Type B pancreatic cell (in vitro differentiated cells): ENCODE measurements at places on chromosomes 12 and 14. TPM values are rescaled to one million over a fixed set of nuclear protein-coding genes. Genes with fewer than 3 reads are reported as not detected.

DNA sequence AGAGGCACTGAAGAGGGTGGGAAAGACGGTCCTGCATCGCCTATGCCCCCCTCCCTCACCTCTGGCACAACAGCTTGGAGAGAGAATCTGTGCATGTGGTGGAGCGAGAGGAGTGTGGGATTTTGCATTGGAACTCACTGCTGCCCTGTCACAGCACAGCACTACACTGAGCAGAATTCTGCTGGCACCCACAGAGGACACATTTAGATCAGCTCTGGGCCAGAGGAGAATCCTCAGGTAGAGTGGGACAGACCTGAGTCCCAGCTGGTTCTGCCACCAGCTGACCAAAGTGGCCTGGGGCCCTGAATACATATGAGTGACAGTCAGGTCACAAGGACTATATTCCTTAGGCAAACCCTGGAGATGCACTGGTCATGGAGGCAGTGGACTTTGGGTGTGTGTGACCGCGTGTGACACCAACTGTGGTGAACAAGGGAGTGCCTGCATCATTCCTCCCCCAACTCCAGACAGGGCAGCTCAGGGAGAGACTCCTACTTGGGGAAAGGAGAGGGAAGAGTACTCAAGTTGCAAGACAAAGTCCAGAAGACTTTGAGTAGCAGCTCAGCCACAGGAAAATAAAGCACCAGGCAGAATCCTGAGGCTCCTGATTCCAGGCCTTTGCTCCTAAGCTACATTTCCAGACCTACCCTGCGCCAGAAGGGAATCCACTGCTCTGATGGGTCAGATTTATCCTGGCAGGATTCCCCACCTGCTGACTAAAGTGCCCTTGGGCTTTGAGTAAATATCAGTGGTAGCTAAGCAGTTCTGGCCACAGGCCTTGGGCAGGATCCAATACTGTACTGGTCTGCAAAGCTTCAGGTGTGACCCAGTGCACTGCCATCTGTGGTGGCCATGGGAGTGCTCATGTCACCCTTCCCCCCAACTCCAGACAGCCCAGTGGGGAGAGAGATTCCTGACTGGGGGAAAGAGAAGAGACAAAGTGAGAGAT is 10.6 kb upstream of the ACOT1 start:
- H3K27me3 ChIP-seq = no peaks in the 10 kb centered on the region
- H3K4me1 ChIP-seq = no peaks in the 10 kb centered on the region
- no peak for DNase-seq
- H3K4me3 ChIP-seq = no peak overlapping the region
- no peak overlapping the region for H3K27ac ChIP-seq
- H3K36me3 ChIP-seq = no peaks in the 10 kb centered on the region

DNA sequence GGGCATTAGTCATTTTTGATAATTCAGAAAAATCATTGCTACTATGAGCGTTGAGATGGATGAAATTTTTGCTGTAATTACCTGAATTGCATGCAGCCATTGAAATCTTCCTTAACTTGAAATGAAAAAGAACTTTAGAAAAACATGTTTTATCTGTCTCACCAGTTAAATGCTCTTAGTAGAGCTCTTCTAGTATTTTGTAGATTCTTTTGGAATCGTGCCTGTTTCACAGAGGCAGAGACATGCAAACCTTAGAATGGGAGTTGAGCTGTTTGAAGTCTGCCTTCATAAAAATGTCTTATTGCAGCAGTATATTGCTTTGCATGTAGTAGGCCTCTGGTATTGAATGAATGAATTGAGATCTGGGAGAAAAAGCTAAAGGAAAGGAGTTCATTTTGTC is 4.2 kb downstream of the PEX5 start:
- no peak for DNase-seq
- H3K27ac ChIP-seq = no peak overlapping the region
- H3K36me3 ChIP-seq = peaks cover 47% of the 10 kb centered on the region
- H3K4me1 ChIP-seq = peaks cover 2% of the 10 kb centered on the region
- H3K27me3 ChIP-seq = no peaks in the 10 kb centered on the region

- no peaks in the 10 kb centered on the region for H3K36me3 ChIP-seq
- no peak overlapping the region for H3K4me3 ChIP-seq
- H3K27me3 ChIP-seq = no peaks in the 10 kb centered on the region
- H3K4me1 ChIP-seq = peaks cover 29% of the 10 kb centered on the region
- no peak for DNase-seq
Observed at GRCh38 chr14:93068711-93069110, 47.0 kb downstream of the ITPK1 start.

DNA sequence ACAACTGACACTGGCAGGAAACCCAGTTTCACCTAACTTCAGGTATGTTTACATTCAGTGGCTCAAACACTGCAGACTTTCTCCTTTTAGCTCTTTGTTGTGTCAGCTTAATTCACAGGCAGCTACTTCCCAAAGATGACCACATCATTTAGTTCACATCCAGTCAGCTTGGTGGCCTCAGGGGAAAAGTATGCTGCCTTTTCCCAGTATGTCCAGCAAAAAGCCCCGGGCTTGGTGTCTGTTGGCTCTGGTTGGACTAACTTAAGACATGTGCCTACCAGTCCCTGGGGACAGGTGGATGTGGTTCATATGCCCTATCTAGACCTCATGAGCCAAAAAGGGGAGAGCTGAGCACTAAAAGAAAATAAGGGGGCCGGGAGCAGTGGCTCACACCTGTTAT is 56.4 kb downstream of the GOLGA5 start:
- DNase-seq = no peak
- peaks cover 6% of the 10 kb centered on the region for H3K27me3 ChIP-seq
- H3K36me3 ChIP-seq = no peaks in the 10 kb centered on the region
- H3K27ac ChIP-seq = no peak overlapping the region
- no peak overlapping the region for H3K4me3 ChIP-seq

DNA sequence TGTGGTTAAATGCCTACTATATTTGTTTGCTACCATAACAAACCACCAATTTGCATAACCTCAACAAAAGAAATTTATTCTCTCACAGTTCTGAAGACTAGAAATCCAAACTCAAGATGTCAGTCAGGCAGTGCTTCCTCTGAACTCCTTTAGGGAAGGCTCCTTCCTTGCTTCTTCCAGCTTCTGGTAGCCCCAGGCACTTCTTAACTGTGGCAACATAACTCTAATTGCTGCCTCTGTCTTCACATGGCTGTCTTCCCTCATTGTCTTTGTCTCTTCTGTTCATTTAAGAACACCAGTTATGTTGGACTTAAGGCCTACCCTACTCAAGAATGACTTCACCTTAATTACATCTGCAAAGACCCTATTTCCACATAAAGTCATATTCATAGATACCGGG is 206.9 kb downstream of the SYT1 start:
- no peak overlapping the region for H3K4me3 ChIP-seq
- H3K27me3 ChIP-seq = no peaks in the 10 kb centered on the region
- no peak for DNase-seq
- H3K36me3 ChIP-seq = no peaks in the 10 kb centered on the region

GRCh38 chr12:104588047-104588920 is 131.5 kb downstream of the CHST11 start:
- H3K27me3 ChIP-seq = no peaks in the 10 kb centered on the region
- no peak for DNase-seq
- H3K4me3 ChIP-seq = peak overlapping the region; percentile 27
- H3K36me3 ChIP-seq = peaks cover 4% of the 10 kb centered on the region
- H3K27ac ChIP-seq = peak overlapping the region; percentile 79

- H3K4me1 ChIP-seq = peaks cover 20% of the 10 kb centered on the region
- no peak overlapping the region for H3K27ac ChIP-seq
- no peak overlapping the region for H3K4me3 ChIP-seq
- no peak for DNase-seq
- H3K36me3 ChIP-seq = peaks cover 8% of the 10 kb centered on the region
Observed at GRCh38 chr14:65472189-65472588, 59.7 kb downstream of the FUT8 start.

- H3K27me3 ChIP-seq = no peaks in the 10 kb centered on the region
- no peak for DNase-seq
- no peak overlapping the region for H3K27ac ChIP-seq
- H3K4me1 ChIP-seq = peaks cover 38% of the 10 kb centered on the region
- no peak overlapping the region for H3K4me3 ChIP-seq
Observed at GRCh38 chr12:93091886-93092648, 163.0 kb upstream of the EEA1 start.

- H3K27ac ChIP-seq = no peak overlapping the region
- no peaks in the 10 kb centered on the region for H3K36me3 ChIP-seq
- DNase-seq = peak; percentile 6
- H3K27me3 ChIP-seq = peaks cover 19% of the 10 kb centered on the region
- H3K4me1 ChIP-seq = no peaks in the 10 kb centered on the region
- H3K4me3 ChIP-seq = no peak overlapping the region
Observed at GRCh38 chr14:76282581-76282980, 93.4 kb upstream of the ESRRB start.

- no peak for DNase-seq
- no peaks in the 10 kb centered on the region for H3K36me3 ChIP-seq
- no peak overlapping the region for H3K4me3 ChIP-seq
- no peaks in the 10 kb centered on the region for H3K4me1 ChIP-seq
- peaks cover 35% of the 10 kb centered on the region for H3K27me3 ChIP-seq
Observed at GRCh38 chr12:108199106-108199505, 70.0 kb downstream of the WSCD2 start.

DNA sequence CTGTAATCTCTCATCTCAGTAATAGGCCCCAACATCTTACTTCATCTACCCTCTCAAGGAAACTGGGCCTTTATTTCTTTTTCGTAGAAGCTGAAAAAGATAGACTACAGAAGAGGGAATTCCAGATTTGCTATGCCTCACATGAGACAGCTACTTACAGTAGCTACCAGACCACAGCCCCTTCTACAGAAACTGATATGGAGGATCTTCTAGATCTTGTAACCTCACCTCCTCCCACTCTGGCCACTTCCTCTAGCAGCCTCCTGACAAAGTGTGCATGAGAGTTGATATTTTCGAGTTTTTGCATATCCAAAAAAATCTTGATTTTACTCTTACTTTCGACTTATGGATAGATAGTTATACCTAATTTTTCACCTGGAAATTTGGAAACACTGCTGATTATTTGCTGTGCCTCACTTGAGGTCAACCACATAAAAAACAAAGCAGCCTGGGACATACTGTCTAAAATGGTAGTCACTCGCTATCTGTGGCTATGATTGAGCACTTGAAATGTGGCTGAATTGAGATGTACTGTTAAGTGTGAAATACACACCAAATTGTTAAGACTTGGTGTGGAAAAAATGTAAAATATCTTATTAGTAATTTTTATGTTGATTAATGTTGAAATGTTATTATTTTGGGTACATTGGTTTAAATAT is 86.3 kb upstream of the NID2 start:
- H3K27me3 ChIP-seq = peaks cover under 1% of the 10 kb centered on the region
- no peak overlapping the region for H3K27ac ChIP-seq
- H3K4me1 ChIP-seq = peaks cover 7% of the 10 kb centered on the region
- no peaks in the 10 kb centered on the region for H3K36me3 ChIP-seq
- DNase-seq = no peak

- peak overlapping the region; percentile 48 for H3K27ac ChIP-seq
- no peaks in the 10 kb centered on the region for H3K27me3 ChIP-seq
Observed at GRCh38 chr12:109840305-109841074, 7.3 kb upstream of the TRPV4 start.

- H3K4me1 ChIP-seq = peaks cover 28% of the 10 kb centered on the region
- no peak overlapping the region for H3K4me3 ChIP-seq
- H3K36me3 ChIP-seq = no peaks in the 10 kb centered on the region
- no peak overlapping the region for H3K27ac ChIP-seq
- DNase-seq = no peak
Observed at GRCh38 chr12:106145539-106146447, 7.0 kb upstream of the NUAK1 start.

GRCh38 chr14:26621807-26622560 is 24.2 kb upstream of the NOVA1 start:
- no peaks in the 10 kb centered on the region for H3K27me3 ChIP-seq
- no peaks in the 10 kb centered on the region for H3K36me3 ChIP-seq
- no peak overlapping the region for H3K27ac ChIP-seq
- H3K4me1 ChIP-seq = no peaks in the 10 kb centered on the region
- H3K4me3 ChIP-seq = no peak overlapping the region

DNA sequence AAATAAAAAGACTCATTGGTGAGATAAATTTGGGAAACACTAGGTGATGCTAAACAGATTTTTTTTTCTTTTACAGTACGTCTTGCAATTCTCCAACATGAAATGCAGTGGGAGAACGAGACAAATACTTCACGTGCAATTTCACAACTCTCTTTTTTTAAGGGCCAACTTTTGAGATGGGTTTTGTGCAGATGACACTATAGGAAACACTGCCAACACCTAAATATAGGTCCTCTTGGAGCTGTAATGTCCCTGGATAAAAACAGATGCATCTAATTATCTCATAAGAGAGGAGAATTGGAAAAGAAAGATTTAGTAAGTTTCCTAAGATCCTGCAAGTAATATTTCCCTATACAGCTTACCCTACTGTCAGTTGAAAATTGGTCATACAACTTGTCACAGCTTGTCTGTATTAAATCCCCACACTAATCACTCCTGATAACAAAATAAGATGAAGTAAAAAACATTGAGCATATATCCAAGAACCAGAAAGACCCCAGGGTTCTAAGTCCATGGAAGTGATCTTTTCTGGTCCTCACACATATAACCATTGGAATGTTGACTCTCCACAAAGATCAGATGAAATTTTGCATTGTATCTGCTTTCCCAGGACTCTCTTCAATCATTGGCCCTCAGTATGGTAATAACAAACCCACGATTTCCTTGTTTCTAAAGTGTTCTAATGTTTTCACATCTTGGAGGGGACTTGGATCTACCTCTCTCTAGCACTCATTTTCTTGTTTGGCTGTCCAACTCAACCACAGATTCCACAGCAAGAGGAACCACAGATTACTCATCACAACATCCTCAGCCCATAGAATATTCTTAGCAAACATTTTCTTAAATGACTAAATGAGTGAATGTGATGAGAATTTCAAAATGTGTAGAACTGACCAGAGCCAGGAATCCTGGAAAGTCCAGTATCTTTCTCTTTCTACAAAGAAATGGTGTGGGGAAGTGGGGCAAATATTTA is 769.4 kb upstream of the USP15 start:
- DNase-seq = no peak
- H3K4me3 ChIP-seq = no peak overlapping the region
- H3K36me3 ChIP-seq = no peaks in the 10 kb centered on the region
- no peak overlapping the region for H3K27ac ChIP-seq
- H3K4me1 ChIP-seq = no peaks in the 10 kb centered on the region

GRCh38 chr14:74456684-74457564 is 30.9 kb upstream of the SYNDIG1L start:
- no peaks in the 10 kb centered on the region for H3K4me1 ChIP-seq
- no peak for DNase-seq
- no peaks in the 10 kb centered on the region for H3K27me3 ChIP-seq
- H3K4me3 ChIP-seq = no peak overlapping the region
- no peaks in the 10 kb centered on the region for H3K36me3 ChIP-seq
- no peak overlapping the region for H3K27ac ChIP-seq

TEX52 gene
- not detected in 2 replicates for total RNA-seq

TMEM179 gene
- total RNA-seq = 5.6 and 9.0 TPM in 2 replicates

FBLN5 gene
- 1.9 and 14.1 TPM in 2 replicates for total RNA-seq

KLRC3 gene
- total RNA-seq = not detected in 2 replicates

RNASE7 gene
- total RNA-seq = 0.55 TPM in 1 of 2 replicates, not detected in the other

PPFIA2 gene
- 2.0 and 5.7 TPM in 2 replicates for total RNA-seq

EIF4B gene
- 450 and 521 TPM in 2 replicates for total RNA-seq

ACVRL1 gene
- total RNA-seq = 0.46 and 0.95 TPM in 2 replicates

SLC6A15 gene
- 1.4 and 14.8 TPM in 2 replicates for total RNA-seq

SLC6A13 gene
- 5.5 and 7.0 TPM in 2 replicates for total RNA-seq
